Activated T-cell treated with anti-CD3 and anti-CD28 coated beads, Interleukin-2, amount 50 U/mL, for 72 hours (primary cell): ENCODE measurements at places on chromosomes 11 and 22.

GRCh38 chr11:16195651-16196050, 160.7 kb downstream of the SOX6 start:
- no peak overlapping the region for H3K4me3 ChIP-seq
- no peaks in the 10 kb centered on the region for H3K4me1 ChIP-seq
- H3K27ac ChIP-seq = no peak overlapping the region
- no peaks in the 10 kb centered on the region for H3K27me3 ChIP-seq
- no peaks in the 10 kb centered on the region for H3K36me3 ChIP-seq

DNA sequence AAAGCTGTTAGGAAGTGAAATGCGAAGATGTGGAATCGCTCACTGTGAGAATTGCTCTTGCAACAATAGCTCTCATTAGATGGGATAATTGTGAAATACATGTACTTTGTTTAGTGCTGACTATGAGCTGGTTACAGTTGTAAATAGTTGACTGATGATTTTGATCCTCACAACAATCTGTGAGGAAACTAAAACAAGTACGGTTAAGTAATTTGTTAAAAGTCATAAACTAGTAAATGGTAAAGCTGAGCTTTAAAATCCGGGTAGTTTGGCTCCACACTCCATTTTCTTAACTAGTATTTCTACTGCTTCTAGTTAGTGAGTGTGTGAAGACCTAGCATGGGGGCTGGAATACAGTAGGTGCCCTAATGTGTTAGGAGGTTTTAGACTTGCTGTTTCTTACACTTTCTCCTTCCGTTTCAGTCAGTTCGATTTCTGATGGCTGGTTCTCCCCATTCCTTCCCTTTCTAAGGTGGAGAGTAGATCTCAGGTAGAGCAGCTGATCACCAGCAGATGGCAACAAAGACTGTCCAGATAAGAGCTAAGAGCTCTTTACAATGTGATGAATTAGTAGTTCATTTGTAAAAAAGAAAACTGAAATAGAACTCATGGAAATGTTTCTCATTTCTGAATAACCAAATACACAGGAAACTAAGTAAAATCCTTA, 16.3 kb upstream of the CYP2R1 start:
- H3K4me3 ChIP-seq = peak overlapping the region; percentile 2
- no peaks in the 10 kb centered on the region for H3K27me3 ChIP-seq
- H3K4me1 ChIP-seq = peaks cover 48% of the 10 kb centered on the region
- H3K27ac ChIP-seq = no peak overlapping the region

GRCh38 chr11:44915621-44916020, 35.1 kb downstream of the TP53I11 start:
- no peak overlapping the region for H3K4me3 ChIP-seq
- DNase-seq = no peak
- H3K27ac ChIP-seq = no peak overlapping the region
- H3K36me3 ChIP-seq = no peaks in the 10 kb centered on the region

DNA sequence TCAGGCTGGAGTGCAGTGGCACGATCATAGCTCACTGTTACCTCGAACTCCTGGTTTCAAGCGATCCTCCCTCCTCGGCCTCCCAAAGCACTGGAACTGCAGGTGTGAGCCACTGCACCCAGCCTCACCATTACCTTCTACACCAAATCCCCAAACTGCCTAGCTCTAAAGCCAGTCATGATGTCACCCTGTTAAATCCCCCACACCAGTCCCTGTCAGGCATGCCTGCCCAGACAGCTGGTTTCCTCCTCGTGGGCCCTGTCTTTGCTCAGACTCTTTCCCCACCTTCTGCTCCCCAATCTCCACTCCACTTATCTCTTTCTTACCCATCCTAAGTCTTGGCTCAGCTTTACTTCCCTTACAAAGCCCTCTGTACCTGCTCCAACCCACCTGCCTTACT, 12.5 kb upstream of the EXPH5 start:
- peaks cover 35% of the 10 kb centered on the region for H3K27me3 ChIP-seq
- no peak for DNase-seq
- no peaks in the 10 kb centered on the region for H3K4me1 ChIP-seq
- no peak overlapping the region for H3K4me3 ChIP-seq

GRCh38 chr22:38412435-38413084, 42.4 kb downstream of the KCNJ4 start:
- H3K27ac ChIP-seq = no peak overlapping the region
- H3K36me3 ChIP-seq = no peaks in the 10 kb centered on the region
- peaks cover 4% of the 10 kb centered on the region for H3K4me1 ChIP-seq
- H3K4me3 ChIP-seq = peak overlapping the region; percentile 49
- DNase-seq = peak; percentile 58

DNA sequence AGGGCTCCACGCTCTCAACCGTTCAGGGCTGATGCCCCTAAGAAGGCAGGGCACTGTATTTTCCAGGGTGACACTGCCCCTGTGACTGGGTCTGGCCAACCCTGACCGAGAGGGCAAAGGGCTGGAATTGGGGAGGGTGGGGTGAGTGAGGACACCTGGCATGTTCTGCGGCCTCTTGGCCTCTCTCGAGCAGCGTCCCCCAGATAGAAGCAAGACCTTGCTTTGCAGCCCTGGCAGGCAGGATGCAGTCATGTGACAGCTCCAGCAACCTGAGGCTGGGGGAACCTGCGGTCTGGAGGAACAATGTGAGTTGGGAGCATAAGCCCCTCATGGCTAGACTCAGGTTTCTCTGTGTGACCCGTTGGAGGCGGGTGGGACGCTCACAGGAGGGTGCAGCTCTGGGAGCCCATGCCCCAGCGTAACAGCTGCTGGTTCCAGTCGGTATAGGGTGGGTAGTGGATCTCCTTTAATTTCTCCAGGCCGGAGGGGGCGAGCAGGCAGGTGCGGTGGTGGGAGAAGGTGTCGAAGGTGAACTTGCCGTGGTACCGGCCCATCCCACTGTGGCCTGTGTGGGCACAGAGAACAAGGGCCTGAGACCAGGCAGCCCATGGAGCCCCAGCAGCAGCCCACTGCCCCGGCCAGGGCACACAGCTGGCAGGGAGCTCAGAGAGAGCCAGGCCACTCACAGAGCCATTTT, 11.4 kb downstream of the ALDH3B2 start:
- no peaks in the 10 kb centered on the region for H3K27me3 ChIP-seq
- no peak overlapping the region for H3K27ac ChIP-seq
- H3K4me1 ChIP-seq = no peaks in the 10 kb centered on the region
- no peak overlapping the region for H3K4me3 ChIP-seq
- no peaks in the 10 kb centered on the region for H3K36me3 ChIP-seq
- no peak for DNase-seq

GRCh38 chr11:95119361-95120060, 29.9 kb downstream of the ENDOD1 start:
- DNase-seq = peak; percentile 19
- H3K4me1 ChIP-seq = peaks cover 17% of the 10 kb centered on the region

DNA sequence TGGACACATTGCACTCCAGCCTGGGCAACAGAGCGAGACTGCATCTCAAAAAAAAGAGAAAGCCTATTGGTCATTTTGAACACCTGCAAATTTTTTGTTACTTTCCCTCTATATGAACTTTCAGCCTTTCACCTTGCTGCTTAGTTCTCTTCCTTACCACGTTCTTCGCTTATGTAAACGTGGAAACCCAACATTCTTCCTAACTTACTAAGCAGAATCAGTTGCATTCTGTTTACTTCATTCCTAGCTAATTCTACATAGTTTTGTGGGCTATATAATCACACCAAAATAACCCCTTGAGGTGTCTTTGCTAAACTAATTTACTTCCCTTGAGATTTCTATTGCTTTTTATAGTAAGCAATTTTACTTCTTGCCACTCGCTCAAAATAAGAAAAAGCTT, 23.2 kb downstream of the MS4A4A start:
- no peak overlapping the region for H3K27ac ChIP-seq
- H3K4me1 ChIP-seq = peaks cover 22% of the 10 kb centered on the region
- H3K4me3 ChIP-seq = no peak overlapping the region
- H3K36me3 ChIP-seq = no peaks in the 10 kb centered on the region

DNA sequence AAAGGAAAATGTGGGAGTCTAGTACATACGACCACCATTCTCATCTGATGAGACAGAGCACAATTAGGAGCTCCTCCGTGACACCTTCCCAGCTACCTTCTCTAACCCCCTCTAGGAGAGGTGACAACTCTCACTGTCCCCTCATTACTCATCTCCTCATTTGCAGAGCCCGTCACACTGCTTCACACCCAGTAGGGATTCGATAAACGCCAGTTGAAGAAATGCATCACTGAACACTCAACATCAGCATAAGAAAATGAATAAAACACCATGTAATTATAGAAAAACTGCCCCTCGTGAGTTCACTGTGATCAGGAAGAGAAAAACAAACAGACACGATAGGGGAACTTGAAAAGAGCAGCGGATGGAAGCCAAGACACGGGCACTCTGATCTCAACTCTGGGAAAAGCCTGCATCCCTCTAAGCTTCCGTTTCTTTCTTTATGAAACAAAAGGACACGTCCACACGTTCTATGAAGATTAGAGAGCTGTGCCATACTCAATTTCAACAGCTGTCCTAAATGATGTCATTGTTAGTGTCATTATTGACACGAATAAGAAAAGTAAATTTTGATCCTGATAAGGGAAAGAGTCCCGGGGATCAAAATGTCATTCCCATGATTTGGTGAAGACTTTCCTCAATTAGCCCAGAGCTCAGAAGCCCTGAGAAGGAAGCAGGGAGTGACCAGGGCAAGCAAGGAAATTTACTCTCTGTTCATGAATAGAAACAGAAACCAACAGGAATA, 356.9 kb downstream of the LARGE1 start:
- H3K27ac ChIP-seq = no peak overlapping the region
- H3K4me1 ChIP-seq = peaks cover 8% of the 10 kb centered on the region
- peaks cover 6% of the 10 kb centered on the region for H3K27me3 ChIP-seq
- DNase-seq = no peak
- H3K4me3 ChIP-seq = no peak overlapping the region
- H3K36me3 ChIP-seq = peaks cover 2% of the 10 kb centered on the region

DNA sequence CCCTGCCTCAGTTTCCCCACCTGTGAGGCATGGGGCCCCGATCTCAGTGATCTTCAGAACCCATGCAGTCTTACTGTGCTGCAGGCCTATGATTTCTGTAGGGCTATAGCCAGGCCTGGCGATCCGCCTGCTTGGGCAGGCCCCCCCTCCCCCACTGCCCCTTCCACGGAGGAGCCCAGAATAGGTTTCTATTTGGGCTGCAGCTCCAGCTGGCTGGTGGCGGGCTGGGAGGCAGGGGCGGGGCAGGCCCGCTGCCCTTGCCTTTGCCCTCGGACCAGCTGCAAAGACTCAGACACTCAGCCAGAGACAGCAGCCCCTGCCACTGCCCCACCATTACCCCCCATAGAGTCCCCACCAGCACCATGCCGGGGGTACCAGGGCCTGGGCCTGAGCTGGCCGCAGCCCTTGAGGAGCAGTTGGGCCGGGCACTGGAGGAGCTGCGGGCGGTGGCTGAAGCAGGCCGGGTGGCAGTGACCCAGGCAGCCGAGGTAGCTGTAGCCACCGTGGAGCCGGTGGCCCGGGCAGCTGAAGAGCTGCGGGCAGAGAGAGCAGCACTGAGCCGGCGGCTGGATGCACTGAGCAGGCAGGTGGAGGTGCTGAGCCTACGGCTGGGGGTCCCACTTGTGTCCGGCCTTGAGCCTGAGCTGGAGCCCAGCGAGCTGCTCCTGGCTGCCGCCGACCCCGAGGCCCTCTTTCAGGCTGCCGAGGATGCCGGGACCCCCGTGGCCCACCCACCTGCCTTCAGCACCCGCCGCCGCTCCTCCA, 12.2 kb downstream of the SMTN start:
- H3K4me1 ChIP-seq = no peaks in the 10 kb centered on the region
- H3K4me3 ChIP-seq = no peak overlapping the region
- DNase-seq = no peak
- H3K36me3 ChIP-seq = no peaks in the 10 kb centered on the region

GRCh38 chr22:17785185-17786184, 11.2 kb upstream of the BID start:
- H3K27ac ChIP-seq = no peak overlapping the region
- H3K36me3 ChIP-seq = no peaks in the 10 kb centered on the region
- no peaks in the 10 kb centered on the region for H3K27me3 ChIP-seq
- H3K4me3 ChIP-seq = no peak overlapping the region

GRCh38 chr11:28250192-28250591, 142.0 kb downstream of the METTL15 start:
- DNase-seq = no peak
- H3K27ac ChIP-seq = no peak overlapping the region
- peaks cover 16% of the 10 kb centered on the region for H3K36me3 ChIP-seq
- H3K4me1 ChIP-seq = no peaks in the 10 kb centered on the region
- no peaks in the 10 kb centered on the region for H3K27me3 ChIP-seq
- H3K4me3 ChIP-seq = no peak overlapping the region

- no peak overlapping the region for H3K27ac ChIP-seq
- no peak for DNase-seq
- H3K27me3 ChIP-seq = no peaks in the 10 kb centered on the region
- peaks cover 15% of the 10 kb centered on the region for H3K4me1 ChIP-seq
Measured at GRCh38 chr22:49957826-49958365, 2.7 kb upstream of the PIM3 start.

- no peak overlapping the region for H3K27ac ChIP-seq
- no peaks in the 10 kb centered on the region for H3K27me3 ChIP-seq
- no peaks in the 10 kb centered on the region for H3K4me1 ChIP-seq
- H3K36me3 ChIP-seq = no peaks in the 10 kb centered on the region
- DNase-seq = no peak
- H3K4me3 ChIP-seq = no peak overlapping the region
Measured at GRCh38 chr11:122085712-122086111, 30.3 kb downstream of the BLID start.

- H3K27ac ChIP-seq = no peak overlapping the region
- H3K4me3 ChIP-seq = peak overlapping the region; percentile 54
- H3K27me3 ChIP-seq = no peaks in the 10 kb centered on the region
Measured at GRCh38 chr11:66868726-66869566, 12.1 kb downstream of the LRFN4 start.

GRCh38 chr11:132300283-132300682, 929.9 kb downstream of the NTM start:
- H3K27me3 ChIP-seq = no peaks in the 10 kb centered on the region
- no peaks in the 10 kb centered on the region for H3K4me1 ChIP-seq
- H3K4me3 ChIP-seq = no peak overlapping the region
- H3K27ac ChIP-seq = no peak overlapping the region
- DNase-seq = no peak

GRCh38 chr11:83778596-83778995, 492.4 kb upstream of the CCDC90B start:
- H3K27me3 ChIP-seq = no peaks in the 10 kb centered on the region
- DNase-seq = no peak

- H3K4me1 ChIP-seq = no peaks in the 10 kb centered on the region
- no peak for DNase-seq
- H3K27me3 ChIP-seq = no peaks in the 10 kb centered on the region
Measured at GRCh38 chr11:73323464-73323863, 15.4 kb downstream of the ARHGEF17 start.

- no peaks in the 10 kb centered on the region for H3K4me1 ChIP-seq
- H3K4me3 ChIP-seq = no peak overlapping the region
- peaks cover 1% of the 10 kb centered on the region for H3K36me3 ChIP-seq
- no peak overlapping the region for H3K27ac ChIP-seq
Measured at GRCh38 chr22:36588285-36588684, 59.3 kb upstream of the EIF3D start.

- H3K27ac ChIP-seq = no peak overlapping the region
- H3K4me3 ChIP-seq = no peak overlapping the region
- H3K27me3 ChIP-seq = no peaks in the 10 kb centered on the region
- no peaks in the 10 kb centered on the region for H3K4me1 ChIP-seq
Measured at GRCh38 chr11:110757962-110758755, 45.9 kb upstream of the ARHGAP20 start.
